ENCODE measurements at places on chromosomes 1 and 21.

GRCh38 chr1:173438675-173439074 is 38.5 kb upstream of the PRDX6 start:
- H3K27me3 ChIP-seq = no peaks in the 10 kb centered on the region
- DNase-seq = no peak
- H3K4me1 ChIP-seq = peaks cover 1% of the 10 kb centered on the region
- H3K27ac ChIP-seq = no peak overlapping the region
- no peak overlapping the region for H3K4me3 ChIP-seq

DNA sequence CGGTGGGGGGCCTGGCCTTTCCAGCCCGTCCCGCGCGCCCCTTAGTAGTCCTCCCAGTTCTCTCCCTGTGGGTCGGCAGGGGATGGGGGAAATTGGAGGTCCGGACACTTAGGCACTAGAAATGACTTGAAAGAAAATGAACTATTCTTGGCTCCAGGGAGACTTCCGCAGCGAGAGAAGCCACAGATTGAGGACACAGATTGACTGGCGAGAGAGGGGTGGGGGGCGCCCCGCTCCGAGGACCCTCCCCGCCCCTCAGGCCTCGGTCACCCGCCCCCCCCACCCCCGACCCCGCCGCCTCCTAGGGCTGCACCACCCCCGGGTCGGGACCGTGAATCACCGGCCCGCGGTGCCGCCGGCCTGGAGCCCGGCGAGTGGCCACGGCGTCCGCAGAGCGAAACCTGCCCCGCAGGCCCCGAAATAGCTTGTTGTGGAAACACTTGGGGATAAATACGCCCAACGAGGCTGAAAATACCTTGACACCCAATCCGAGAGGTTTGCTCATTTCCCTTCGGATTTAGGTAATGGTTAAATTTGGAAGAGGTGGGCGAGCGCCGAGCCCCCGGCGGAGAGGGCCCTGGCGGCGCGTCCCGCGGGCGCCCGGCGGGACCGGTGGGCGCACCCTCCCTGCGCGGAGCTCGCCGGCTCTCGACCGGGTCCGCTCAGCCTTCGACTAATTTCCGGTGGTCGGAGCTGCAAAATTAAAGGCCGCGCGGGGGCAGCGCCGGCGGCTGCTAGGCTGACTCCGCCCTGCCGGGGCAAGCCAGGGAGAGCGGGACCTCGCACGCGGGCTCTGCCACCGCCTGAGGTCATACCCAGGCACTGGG is at the start of gene GFI1:
TSS of gene GFI1 (minus strand) at position 675 of the 827 bp plus-strand sequence. CDS start 3,438 bp downstream, outside the sequence.
- no peaks in the 10 kb centered on the region for H3K27me3 ChIP-seq
- H3K4me3 ChIP-seq = peak within 1 kb of the TSS; percentile 98
- peak within 1 kb of the TSS; percentile 96 for H3K27ac ChIP-seq
- peaks cover 32% of the 10 kb centered on the region for H3K36me3 ChIP-seq
- peaks cover 35% of the 10 kb centered on the region for H3K4me1 ChIP-seq

GRCh38 chr21:43597052-43597451 is 62.2 kb downstream of the HSF2BP start:
- no peak overlapping the region for H3K4me3 ChIP-seq
- peaks cover 5% of the 10 kb centered on the region for H3K4me1 ChIP-seq
- no peaks in the 10 kb centered on the region for H3K36me3 ChIP-seq
- no peak for DNase-seq
- H3K27me3 ChIP-seq = no peaks in the 10 kb centered on the region

- no peak overlapping the region for H3K27ac ChIP-seq
- peaks cover 68% of the 10 kb centered on the region for H3K36me3 ChIP-seq
- peaks cover 6% of the 10 kb centered on the region for H3K4me1 ChIP-seq
- no peak for DNase-seq
Observed at GRCh38 chr21:46247699-46248421, 19.3 kb upstream of the LSS start.

- no peak overlapping the region for H3K4me3 ChIP-seq
- H3K4me1 ChIP-seq = peaks cover 6% of the 10 kb centered on the region
- peaks cover 8% of the 10 kb centered on the region for H3K36me3 ChIP-seq
- H3K27ac ChIP-seq = no peak overlapping the region
Observed at GRCh38 chr1:910311-910880, 13.3 kb upstream of the SAMD11 start.

DNA sequence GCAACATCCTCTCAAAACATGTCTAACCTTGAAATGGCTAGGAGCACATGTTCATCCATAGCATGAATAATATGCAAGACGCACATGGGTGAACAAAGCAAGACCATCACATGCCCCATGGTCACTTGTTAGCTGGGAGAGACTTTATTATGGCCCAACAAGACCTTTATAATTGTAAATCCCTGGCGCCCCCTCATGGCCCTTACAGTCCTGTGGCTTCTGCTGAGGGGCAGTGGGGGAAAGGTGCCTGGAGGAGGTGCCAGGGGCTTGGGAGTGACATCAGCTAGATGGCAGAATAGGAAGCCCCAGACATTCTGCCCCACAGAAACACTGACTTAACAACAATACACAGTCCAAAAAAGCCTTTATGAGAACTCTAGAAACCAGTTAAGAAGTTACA is 51.7 kb downstream of the CSMD2 start:
- H3K27me3 ChIP-seq = peaks cover 7% of the 10 kb centered on the region
- DNase-seq = no peak
- H3K4me1 ChIP-seq = no peaks in the 10 kb centered on the region
- H3K4me3 ChIP-seq = no peak overlapping the region
- no peaks in the 10 kb centered on the region for H3K36me3 ChIP-seq

GRCh38 chr1:241711326-241711725 is 59.2 kb downstream of the WDR64 start:
- H3K27me3 ChIP-seq = peaks cover 10% of the 10 kb centered on the region
- no peaks in the 10 kb centered on the region for H3K36me3 ChIP-seq
- H3K4me3 ChIP-seq = no peak overlapping the region

DNA sequence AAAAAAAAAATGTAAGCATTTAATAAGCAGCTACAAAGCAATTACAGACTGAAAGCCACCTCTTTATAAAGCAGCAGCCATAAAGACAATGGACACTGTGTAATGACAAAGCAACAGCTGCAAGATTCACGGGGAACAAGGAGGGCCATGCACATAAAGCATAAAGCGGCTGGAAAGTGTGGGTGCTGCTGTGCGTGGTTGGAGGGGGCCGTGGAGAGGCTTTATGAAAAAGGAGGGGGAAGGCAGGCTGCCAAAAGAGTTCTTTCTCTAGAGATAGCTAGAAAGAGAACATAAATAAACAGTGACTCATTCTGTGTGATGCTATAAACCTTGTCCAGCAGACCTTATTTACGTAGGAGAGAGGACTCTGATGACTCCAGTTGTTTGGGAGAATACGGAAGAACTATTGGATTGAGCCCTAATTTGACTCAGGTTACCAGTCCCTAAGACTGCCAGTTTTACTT is 49.3 kb downstream of the ADAMTS1 start:
- no peaks in the 10 kb centered on the region for H3K4me1 ChIP-seq
- DNase-seq = no peak
- peaks cover 6% of the 10 kb centered on the region for H3K27me3 ChIP-seq
- H3K4me3 ChIP-seq = no peak overlapping the region

GRCh38 chr1:244197851-244198375 is 146.8 kb downstream of the ZBTB18 start:
- no peaks in the 10 kb centered on the region for H3K36me3 ChIP-seq
- no peaks in the 10 kb centered on the region for H3K4me1 ChIP-seq
- peaks cover 45% of the 10 kb centered on the region for H3K27me3 ChIP-seq
- no peak overlapping the region for H3K4me3 ChIP-seq
- no peak for DNase-seq

GRCh38 chr1:37734629-37735591 is 30.0 kb downstream of the EPHA10 start:
- H3K27ac ChIP-seq = peak overlapping the region; percentile 41
- no peak overlapping the region for H3K4me3 ChIP-seq
- DNase-seq = no peak
- peaks cover 2% of the 10 kb centered on the region for H3K4me1 ChIP-seq
- no peaks in the 10 kb centered on the region for H3K36me3 ChIP-seq
- peaks cover 71% of the 10 kb centered on the region for H3K27me3 ChIP-seq

- H3K27me3 ChIP-seq = no peaks in the 10 kb centered on the region
- peak overlapping the region; percentile 98 for H3K27ac ChIP-seq
- peak; percentile 43 for DNase-seq
- peaks cover 68% of the 10 kb centered on the region for H3K4me1 ChIP-seq
- H3K4me3 ChIP-seq = peak overlapping the region; percentile 81
Observed at GRCh38 chr1:100445565-100445964, 92.4 kb upstream of the GPR88 start.

- H3K4me1 ChIP-seq = peaks cover 6% of the 10 kb centered on the region
- no peak overlapping the region for H3K4me3 ChIP-seq
- H3K36me3 ChIP-seq = no peaks in the 10 kb centered on the region
- no peak overlapping the region for H3K27ac ChIP-seq
- peaks cover 42% of the 10 kb centered on the region for H3K27me3 ChIP-seq
Observed at GRCh38 chr1:30321996-30322858, 401.2 kb downstream of the MATN1 start.

GRCh38 chr1:2623571-2624337 is 9.1 kb downstream of the MMEL1 start:
- H3K4me1 ChIP-seq = no peaks in the 10 kb centered on the region
- H3K36me3 ChIP-seq = no peaks in the 10 kb centered on the region
- no peak for DNase-seq
- H3K27ac ChIP-seq = no peak overlapping the region

- H3K4me3 ChIP-seq = no peak overlapping the region
- no peaks in the 10 kb centered on the region for H3K36me3 ChIP-seq
Observed at GRCh38 chr1:201696217-201696761, 132.7 kb upstream of the IPO9 start.

GRCh38 chr1:14498839-14499238 is 99.6 kb upstream of the KAZN start:
- H3K36me3 ChIP-seq = no peaks in the 10 kb centered on the region
- H3K27ac ChIP-seq = no peak overlapping the region
- no peak overlapping the region for H3K4me3 ChIP-seq
- no peak for DNase-seq
- no peaks in the 10 kb centered on the region for H3K4me1 ChIP-seq

- H3K36me3 ChIP-seq = peaks cover 9% of the 10 kb centered on the region
- peak; percentile 75 for DNase-seq
- H3K4me3 ChIP-seq = peak overlapping the region; percentile 56
- peak overlapping the region; percentile 99 for H3K27ac ChIP-seq
- H3K4me1 ChIP-seq = peaks cover 23% of the 10 kb centered on the region
- H3K27me3 ChIP-seq = peaks cover 22% of the 10 kb centered on the region
Observed at GRCh38 chr1:224623743-224624333, 7.7 kb downstream of the CNIH3 start.

- H3K4me1 ChIP-seq = peaks cover 9% of the 10 kb centered on the region
- no peak for DNase-seq
Observed at GRCh38 chr1:54248966-54249365, 49.0 kb downstream of the MRPL37 start.

- no peak overlapping the region for H3K4me3 ChIP-seq
- H3K27me3 ChIP-seq = peaks cover 41% of the 10 kb centered on the region
- no peak overlapping the region for H3K27ac ChIP-seq
- no peaks in the 10 kb centered on the region for H3K4me1 ChIP-seq
- no peak for DNase-seq
Observed at GRCh38 chr1:153337980-153338853, 10.4 kb downstream of the PGLYRP4 start.

DNA sequence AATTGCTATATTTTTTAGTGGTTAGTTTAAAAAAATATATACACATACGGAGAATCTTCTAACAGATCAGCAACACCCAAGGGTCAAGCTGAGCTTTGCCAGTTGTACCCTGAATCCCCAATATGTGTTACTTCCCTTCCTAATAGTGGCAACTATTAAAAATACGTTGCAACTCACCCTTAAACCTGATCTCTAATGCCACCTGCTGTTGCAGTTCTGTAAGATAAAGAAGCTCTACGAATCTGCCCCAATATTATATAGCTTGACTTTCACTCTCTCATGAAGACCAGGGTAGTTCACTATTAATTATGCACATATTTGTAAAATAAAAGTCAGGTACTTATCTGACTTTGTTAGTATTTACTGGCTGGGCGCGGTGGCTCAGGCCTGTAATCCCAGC is 58.4 kb downstream of the ASH1L start:
- H3K4me3 ChIP-seq = no peak overlapping the region
- H3K4me1 ChIP-seq = peaks cover 42% of the 10 kb centered on the region
- peaks cover 15% of the 10 kb centered on the region for H3K36me3 ChIP-seq
- no peaks in the 10 kb centered on the region for H3K27me3 ChIP-seq

GRCh38 chr1:101365186-101365585 is 128.4 kb downstream of the S1PR1 start:
- H3K27me3 ChIP-seq = no peaks in the 10 kb centered on the region
- H3K4me3 ChIP-seq = no peak overlapping the region
- no peaks in the 10 kb centered on the region for H3K4me1 ChIP-seq
- H3K36me3 ChIP-seq = no peaks in the 10 kb centered on the region
- H3K27ac ChIP-seq = no peak overlapping the region
- no peak for DNase-seq

DNA sequence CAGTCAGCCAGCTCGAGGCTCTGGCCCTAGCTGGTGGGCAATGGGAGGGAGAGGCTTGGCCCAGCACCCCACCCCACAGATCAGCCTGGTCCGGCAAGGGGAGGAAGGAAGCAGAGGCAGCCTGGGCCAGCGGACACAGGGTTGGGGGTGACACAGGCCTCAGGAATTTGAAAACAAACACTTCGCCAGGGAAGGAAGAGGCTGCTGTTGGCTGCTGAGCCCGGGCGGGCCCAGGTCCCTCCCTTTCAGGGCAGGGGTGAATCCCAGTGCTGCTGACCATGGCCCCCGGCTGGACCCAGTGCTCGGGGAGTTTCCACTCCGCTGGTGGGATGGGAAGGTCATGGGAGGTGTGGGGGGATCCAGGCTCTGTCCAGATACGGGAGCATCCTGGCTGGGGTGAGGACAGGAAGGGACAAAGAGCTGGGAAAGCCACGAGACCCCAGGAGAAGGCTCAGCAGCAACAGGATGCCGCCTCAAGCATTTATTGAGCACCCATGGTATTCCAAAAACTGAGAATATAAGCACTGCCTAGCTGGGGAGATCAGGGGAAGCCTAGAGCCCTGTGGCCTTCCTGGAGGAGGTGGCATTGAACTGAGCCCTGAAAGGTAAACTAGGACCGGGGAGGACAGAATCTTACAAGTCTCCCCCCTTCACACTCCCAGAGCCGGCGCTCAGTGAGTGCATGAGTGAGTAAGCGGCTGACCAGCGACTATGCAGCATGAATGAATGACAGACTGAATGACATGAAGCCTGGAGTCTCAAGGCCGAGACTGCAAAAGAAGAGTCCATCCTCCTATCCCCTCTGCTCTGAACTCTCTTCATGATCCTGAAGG is 26.2 kb upstream of the EPHA2 start:
- H3K4me1 ChIP-seq = no peaks in the 10 kb centered on the region
- no peak for DNase-seq
- H3K4me3 ChIP-seq = no peak overlapping the region

GRCh38 chr1:218344814-218345672 is at the start of gene TGFB2:
TSS of gene TGFB2 (plus strand) at chr1:218345336. CDS start at chr1:218346702, 1,366 bp downstream.
- H3K36me3 ChIP-seq = peaks cover 8% of the 10 kb centered on the region
- no peak within 1 kb of the TSS for H3K27ac ChIP-seq
- no peaks in the 10 kb centered on the region for H3K27me3 ChIP-seq

GRCh38 chr1:70348399-70349165 is 5.9 kb downstream of the ANKRD13C start:
- no peak overlapping the region for H3K27ac ChIP-seq
- no peak for DNase-seq
- H3K36me3 ChIP-seq = peaks cover 21% of the 10 kb centered on the region
- H3K4me1 ChIP-seq = peaks cover 64% of the 10 kb centered on the region
- H3K4me3 ChIP-seq = no peak overlapping the region
- H3K27me3 ChIP-seq = no peaks in the 10 kb centered on the region

- peaks cover 10% of the 10 kb centered on the region for H3K4me1 ChIP-seq
- peak within 1 kb of the TSS; percentile 70 for H3K4me3 ChIP-seq
- DNase-seq = no peak
Observed at GRCh38 chr1:158180741-158181576, at the start of gene CD1D. TSS of gene CD1D (plus strand) at chr1:158180895. CDS start at chr1:158181102, 207 bp downstream.

- no peaks in the 10 kb centered on the region for H3K4me1 ChIP-seq
- no peak overlapping the region for H3K4me3 ChIP-seq
- no peak overlapping the region for H3K27ac ChIP-seq
- peaks cover 50% of the 10 kb centered on the region for H3K27me3 ChIP-seq
- H3K36me3 ChIP-seq = no peaks in the 10 kb centered on the region
- no peak for DNase-seq
Observed at GRCh38 chr1:181504399-181504842, 21.1 kb downstream of the CACNA1E start.

Measured in effector memory CD8-positive, alpha-beta T cell (primary cell).